ENCODE measurements at places on chromosomes 4 and X. TPM values are rescaled to one million over a fixed set of nuclear protein-coding genes. Genes with fewer than 3 reads are reported as not detected.
A peak's percentile ranks its signal among the peaks of the same experiment; 100 is the strongest.

The GABRG1 gene
- total RNA-seq, result not detected

DNA sequence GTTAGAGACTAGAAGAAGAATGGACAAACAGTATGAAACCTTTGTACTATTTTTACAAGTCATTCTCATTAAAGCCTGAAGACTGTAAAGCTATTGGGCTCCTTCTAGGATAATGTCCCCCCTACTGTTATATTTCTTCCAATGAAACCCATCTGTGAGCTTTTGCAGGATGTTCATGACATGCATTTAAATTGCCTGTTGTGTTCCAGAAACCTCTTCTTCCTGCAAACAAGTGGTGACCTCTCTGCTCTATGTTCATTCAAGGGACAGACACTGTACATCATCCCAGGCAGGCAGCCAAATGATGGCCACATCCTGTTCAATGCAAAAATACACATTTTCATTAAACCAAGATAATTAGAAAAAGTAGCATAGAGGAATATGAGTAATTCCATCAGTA lies 128.0 kb downstream of the C4orf33 start:
- DNase-seq, result no peak

DNA sequence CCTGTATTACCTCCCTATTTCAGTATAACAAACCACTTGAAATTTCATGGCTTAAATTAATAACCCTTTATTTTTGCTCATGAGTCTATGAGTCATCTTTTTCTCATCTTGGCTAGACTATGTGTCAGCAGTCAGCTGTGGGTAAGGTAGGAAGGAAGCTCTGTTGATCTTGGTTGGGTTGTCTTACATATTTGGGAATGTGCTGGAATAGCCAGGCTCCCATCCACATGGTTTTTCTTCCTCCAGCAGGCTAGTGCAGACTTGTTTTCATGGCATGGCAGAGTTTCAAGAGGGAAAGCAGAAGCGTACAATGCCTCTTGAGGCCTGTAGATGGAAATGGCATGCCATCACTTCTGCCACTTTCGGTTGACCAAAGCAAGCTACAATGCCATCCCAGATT lies 89.7 kb downstream of the LINC00632 start:
- DNase-seq, result no peak

DNA sequence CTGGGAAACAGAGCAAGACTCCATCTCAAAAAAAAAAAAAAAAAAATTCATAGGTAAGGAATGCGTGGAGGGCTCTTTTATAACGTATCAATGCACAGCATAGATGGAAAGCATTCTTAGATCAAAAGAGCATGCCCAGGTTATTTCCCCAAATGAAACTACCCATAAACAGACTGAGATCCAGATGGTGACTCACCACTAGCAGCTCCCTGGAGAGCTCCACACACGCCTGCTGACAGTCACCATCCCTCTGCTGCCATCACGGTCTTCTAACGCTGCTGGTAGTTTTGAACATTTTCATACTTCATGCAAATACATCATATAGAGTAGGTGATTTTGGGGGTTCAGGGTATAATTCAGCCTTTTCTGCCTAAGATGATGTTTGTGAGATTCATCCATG lies 136.9 kb downstream of the ASMT start:
- DNase-seq, result no peak

DNA sequence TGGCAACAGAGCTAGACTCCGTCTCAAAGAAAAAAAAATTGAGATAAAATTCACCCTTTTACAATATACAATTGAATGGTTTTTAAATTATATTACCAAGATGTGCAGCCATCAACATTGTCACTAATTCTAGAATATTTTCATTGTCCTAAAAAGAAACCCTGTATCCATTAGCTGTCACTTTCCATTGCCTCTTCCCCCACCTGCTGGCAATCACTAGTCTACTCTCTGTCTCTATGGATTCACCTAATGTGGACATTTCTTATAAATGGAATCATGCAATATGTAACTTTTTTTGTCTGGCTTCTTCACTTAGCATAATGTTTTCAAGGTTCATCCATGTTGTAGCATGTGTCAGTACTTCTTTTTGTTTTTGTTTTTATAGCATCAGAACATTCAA lies 20.8 kb downstream of the ABHD18 start:
- DNase-seq, result no peak

GRCh38 chrX:41596596-41596995 lies 92.2 kb upstream of the GPR34 start:
- peak; percentile 32 for DNase-seq
